ENCODE measurements at places on chromosomes 12 and 14.

DNA sequence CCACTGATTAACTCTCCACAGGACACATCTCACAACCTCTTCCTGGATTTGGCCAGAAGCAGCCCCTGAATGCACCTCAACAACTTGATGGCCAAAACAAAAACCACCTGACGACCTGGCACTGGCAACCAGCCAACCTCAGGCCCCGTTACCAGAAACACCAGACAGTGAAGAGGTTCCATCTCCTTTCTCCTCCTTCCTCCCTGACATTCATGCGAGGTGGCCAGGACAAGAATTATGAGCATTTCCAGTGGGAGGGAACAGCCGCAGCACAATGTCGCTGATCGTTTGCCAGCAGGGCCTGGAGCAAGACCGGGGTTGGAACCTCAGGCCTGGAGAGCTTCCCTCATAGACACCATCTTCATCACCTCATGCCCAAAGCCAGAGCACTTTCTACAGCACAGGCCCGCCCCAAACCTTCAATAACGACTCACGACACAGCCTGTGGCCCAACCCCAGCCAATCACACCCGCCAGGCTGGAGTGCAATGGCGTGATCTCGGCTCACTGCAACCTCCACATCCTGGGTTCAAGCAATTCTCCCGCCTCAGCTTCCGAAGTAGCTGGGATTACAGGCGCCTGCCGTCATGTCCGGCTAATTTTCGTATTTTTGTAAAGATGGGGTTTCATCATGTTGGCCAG lies 48.7 kb downstream of the CCDC88C start:
- no peak for ATAC-seq

DNA sequence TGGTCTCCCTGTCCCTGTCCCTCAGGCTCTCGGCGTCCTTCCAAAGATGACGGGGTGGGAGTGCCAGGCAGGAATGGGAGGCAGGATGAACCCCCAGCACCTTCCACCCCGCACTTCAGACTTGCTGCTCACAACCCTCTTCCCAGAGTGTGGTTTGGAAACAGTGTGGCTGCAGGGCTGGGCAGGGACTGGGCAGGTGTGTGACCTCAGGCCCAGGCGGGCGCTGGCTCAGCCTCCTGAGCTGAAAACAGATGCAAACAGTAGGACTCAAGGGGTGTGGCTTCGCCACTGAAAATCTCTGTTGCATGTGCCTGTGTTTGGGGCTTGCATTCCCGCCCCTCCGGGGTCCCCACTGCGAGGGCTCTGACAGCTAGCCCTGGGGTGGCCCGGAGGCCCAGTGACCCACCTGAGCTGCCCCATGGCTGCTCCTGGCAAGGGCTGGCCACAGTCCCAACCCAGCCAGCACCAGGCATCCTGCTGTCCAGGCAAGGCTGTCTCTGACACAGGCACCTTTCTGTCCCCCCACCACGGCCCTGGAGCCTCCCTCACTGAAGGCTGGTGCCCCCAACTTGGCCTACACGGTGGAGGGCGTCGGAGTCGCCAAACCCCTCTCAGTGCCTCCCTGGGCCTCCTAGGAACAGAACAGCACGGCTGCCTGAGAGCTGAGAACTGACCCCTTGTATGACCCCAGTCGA lies 46.1 kb downstream of the BEGAIN start:
- ATAC-seq, result no peak

DNA sequence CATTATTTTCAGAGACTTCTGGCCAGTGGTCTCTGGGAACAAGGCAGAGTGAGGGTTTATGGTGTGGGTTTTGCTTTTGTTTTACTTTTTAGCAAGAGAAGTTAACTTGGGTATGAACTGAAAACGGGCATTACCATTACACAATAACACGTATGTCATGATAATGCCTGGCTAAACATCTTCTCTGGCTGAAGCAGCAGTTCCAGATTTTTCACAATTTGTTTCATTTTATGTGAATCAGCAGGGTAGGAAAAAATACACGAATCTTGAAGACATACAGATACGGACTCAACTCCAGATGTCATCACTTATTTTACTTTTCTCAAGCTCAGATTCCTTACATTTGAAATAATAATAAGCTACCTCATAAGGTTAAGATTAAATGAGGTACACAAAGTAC lies 2.5 kb upstream of the PCNX4 start:
- ATAC-seq, result no peak

- no peak for ATAC-seq
Observed at GRCh38 chr14:45698462-45699134, 445.6 kb upstream of the MIS18BP1 start.

GRCh38 chr14:71592361-71592760 lies 339.9 kb upstream of the RGS6 start:
- no peak for ATAC-seq

DNA sequence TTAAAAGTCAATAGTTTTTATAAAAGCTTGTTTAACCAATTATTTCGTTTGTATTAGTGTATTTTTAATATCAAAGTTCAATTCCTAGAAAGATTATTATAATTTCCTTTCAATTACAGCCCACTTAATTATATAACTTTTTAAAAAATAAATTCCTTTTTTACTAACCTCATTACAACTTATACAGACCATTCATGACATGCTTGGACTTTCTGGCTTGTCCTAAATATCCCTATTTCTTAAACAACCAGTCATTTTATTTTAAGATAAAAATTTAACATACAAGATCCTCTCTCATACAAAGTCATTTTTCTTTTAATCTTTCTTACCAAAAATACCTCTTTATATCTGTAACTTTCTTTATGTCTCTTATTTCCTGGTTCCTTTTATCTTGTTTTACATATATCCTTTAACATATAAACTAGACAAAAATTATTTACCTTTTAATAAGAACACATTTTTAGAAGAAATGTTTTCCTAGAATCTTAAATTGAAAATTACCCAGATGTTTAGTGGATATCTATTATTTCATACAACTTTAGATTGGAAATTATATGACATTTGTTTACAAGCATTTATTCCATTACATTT lies 10.4 kb upstream of the TMEM263 start:
- no peak for ATAC-seq

GRCh38 chr12:27274706-27275105 lies 30.6 kb downstream of the STK38L start:
- no peak for ATAC-seq

GRCh38 chr12:102513272-102513671 lies 32.9 kb upstream of the IGF1 start:
- no peak for ATAC-seq

GRCh38 chr14:21059842-21060613 lies 2.4 kb downstream of the RNASE8 start:
- ATAC-seq, result peak; percentile 28

GRCh38 chr14:79101388-79101787 lies 931.2 kb downstream of the NRXN3 start:
- no peak for ATAC-seq

DNA sequence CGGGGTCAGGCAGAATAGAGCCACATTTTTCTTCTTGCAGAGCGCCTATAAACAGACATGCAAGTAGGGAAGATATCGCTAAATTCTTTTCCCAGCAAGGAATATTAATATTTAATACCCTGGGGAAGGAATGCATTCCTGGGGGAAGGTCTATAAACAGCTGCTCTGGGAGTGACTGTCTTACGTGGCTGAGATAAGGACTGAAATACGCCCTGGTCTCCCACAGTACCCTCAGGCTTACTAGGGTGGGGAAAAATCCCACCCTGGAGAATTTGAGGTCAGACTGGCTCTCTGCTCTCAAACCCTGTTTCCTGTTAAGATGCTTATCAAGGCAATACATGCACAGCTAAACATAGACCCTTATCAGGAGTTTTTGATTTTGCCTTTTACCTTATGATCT lies 262.3 kb downstream of the CEP128 start:
- no peak for ATAC-seq

- no peak for ATAC-seq
Observed at GRCh38 chr14:61694039-61694438, 1.3 kb upstream of the HIF1A start.

DNA sequence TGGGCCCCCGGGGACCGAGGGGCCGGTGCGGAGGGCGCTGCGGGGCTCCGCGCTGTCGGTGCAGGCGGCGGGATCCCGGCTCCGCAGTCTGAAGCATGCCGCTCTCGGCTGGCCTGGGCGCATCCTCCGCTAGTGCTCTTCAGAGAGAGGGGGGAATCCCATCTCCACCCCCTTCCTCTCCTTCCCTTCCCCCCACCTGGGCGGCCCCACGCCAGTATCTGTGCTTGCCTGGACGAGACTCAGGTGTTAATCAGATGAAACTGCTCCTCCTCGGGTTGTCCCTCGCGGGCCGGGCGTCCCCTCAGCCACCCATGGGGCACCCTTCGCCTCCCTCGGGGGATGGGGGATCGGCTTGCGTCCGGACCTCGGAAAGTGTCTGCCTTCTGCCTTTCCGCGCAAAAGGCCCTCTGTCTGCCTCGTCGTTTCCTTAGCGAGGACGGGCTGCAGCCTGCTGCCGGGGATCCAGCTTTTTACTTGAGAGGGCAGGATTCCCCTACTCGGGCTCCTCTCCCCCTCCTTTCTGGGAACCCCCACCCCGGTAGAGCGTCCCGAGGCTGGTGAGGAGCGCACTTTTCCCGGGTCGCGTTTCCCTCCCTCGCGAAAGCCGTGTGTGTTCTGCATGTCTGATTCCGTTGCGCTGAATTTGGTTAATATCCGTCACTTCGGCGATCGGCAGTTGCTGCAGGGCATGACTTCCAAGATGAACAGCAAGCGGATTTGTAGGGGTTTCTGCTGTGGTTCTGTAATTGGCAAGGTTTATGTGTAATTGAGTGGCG lies 1.1 kb downstream of the GPHN start:
- peak; percentile 4 for ATAC-seq

DNA sequence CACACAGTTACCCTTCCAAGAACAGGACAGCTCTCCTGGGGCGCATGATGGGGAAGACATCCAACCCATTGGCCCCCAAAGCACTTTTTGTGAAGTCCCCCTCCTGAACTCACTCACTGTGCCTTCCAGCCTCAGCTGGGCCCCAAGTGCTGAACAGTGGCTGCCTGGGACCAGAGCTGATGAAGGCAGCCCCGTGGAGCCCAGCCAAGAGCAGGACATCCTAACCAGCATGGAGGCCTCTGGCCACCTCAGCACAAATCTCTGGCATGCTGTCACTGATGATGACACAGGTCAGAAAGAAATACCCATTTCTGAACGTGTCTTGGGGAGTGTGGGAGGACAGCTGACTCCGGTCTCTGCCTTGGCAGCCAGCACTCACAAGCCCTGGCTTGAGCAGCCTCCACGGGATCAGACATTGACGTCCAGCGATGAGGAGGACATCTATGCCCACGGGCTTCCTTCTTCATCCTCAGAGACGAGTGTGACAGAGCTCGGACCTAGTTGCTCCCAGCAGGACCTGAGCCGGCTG lies 72.0 kb downstream of the TECPR2 start:
- ATAC-seq, result peak; percentile 27

- peak; percentile 35 for ATAC-seq
Observed at GRCh38 chr14:89139404-89140247, 277.4 kb downstream of the FOXN3 start.

GRCh38 chr14:69818758-69819191 lies 21.7 kb upstream of the SLC10A1 start:
- ATAC-seq, result peak; percentile 87

GRCh38 chr14:69673104-69673503 lies 61.7 kb downstream of the SUSD6 start:
- peak; percentile 27 for ATAC-seq

- ATAC-seq, result no peak
Observed at GRCh38 chr12:22525426-22525825, 18.9 kb downstream of the C2CD5 start.

DNA sequence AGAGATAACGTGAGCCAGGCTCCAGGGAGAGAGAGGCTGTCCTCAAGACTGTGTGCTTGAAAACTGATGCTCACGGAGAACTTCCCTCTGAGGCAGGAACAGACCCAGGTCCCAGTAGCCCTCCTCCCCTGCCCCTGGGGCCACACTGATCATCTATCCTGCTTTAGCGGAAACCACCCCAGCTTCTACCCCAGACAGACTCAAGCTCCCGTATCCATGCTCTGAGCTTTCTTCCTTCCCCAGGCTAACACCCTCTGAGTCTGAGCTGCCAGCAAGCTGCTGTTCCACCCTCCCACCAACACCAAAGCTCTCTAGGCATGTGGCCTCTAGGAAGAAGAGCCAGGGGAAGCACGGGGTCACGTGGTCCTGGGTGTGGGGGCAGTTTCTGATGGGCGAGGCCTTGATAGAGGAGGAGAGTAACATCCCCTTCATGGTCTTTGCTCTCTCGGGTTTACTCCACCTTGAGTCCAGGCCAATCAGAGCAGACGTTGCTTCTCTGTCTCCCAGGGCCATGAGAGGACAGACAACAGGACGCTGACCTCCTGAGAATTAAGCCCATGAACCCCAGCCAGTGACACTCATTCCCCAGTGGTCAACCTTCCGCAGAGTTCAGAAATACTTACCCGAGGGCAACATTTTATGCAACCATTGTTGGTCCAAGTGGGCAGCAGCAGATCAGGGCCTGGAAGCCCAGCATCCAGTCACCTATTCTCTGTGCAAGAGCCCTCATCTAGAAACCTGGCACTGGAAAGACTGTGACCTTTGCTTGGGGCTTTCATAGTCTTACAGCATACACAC lies 1.4 kb downstream of the PCK2 start:
- ATAC-seq, result no peak

GRCh38 chr12:65524666-65525065 lies 246.2 kb downstream of the MSRB3 start:
- no peak for ATAC-seq

GRCh38 chr12:55708695-55709233 lies 1.1 kb upstream of the ITGA7 start:
- ATAC-seq, result no peak

DNA sequence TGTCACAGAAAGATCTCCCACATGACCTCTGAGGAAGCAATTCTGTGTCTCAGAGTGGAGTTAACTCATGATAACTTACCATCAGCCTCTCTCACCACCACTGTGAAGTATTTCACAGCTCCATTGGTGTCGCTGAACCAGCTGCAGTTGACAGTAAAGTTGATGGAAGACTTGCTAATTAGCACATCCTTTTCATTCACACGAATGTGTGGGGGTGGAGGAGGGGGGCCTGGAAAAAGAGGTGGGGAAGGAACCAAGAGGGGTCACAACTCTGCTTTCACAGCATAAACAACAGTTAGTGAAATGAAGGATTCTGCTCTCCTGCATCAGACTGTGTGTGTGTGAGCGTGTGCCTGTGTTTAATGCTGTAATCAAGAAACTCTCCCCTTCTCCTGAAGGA lies 82.1 kb downstream of the PTPRB start:
- ATAC-seq, result no peak

GRCh38 chr12:89309440-89309802 lies 42.9 kb downstream of the DUSP6 start:
- ATAC-seq, result no peak

DNA sequence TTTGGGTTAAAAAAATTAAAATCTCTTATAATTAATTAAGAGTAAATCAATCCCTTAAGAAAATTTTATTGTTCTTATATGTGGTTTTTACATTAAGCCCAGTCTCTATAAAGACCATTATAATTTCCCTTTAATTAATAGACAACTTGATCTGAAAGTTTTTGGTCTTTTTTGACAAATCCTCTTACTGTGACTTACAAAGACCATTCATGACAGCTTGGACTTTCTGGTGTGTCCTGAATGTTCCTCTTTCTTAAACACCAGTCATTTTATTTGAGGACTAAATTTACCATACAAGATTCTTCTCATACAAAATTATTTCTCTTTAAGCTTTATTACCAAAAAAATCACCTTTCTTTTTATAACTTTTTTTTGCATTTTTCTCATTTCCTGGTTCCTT lies 368.3 kb downstream of the ADGRD1 start:
- no peak for ATAC-seq

GRCh38 chr12:130818272-130818634 lies 20.8 kb downstream of the STX2 start:
- peak; percentile 90 for ATAC-seq
